ENCODE measurements at places on chromosomes 2 and 18.

DNA sequence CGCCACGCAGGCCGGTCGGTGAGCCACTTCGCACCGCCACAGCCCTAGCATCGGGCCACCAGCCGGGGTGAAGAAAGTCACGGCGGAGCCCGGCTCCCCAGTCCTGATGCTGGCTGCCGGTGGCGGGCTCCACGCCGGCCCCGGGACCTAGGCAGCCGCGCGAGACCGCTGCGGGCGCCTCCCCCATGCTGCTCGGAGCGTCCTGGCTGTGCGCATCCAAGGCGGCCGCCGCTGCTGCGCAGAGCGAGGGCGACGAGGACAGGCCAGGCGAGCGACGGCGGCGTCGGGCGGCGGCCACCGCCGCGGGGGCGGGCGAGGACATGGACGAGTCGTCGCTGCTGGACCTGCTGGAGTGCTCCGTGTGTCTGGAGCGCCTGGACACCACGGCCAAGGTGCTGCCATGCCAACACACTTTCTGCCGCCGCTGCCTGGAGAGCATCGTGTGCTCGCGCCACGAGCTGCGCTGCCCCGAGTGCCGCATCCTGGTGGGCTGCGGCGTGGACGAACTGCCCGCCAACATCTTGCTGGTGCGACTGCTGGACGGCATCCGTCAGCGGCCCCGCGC lies 433 bp downstream of the SH3RF3 start:
- peak; percentile 25 for DNase-seq

DNA sequence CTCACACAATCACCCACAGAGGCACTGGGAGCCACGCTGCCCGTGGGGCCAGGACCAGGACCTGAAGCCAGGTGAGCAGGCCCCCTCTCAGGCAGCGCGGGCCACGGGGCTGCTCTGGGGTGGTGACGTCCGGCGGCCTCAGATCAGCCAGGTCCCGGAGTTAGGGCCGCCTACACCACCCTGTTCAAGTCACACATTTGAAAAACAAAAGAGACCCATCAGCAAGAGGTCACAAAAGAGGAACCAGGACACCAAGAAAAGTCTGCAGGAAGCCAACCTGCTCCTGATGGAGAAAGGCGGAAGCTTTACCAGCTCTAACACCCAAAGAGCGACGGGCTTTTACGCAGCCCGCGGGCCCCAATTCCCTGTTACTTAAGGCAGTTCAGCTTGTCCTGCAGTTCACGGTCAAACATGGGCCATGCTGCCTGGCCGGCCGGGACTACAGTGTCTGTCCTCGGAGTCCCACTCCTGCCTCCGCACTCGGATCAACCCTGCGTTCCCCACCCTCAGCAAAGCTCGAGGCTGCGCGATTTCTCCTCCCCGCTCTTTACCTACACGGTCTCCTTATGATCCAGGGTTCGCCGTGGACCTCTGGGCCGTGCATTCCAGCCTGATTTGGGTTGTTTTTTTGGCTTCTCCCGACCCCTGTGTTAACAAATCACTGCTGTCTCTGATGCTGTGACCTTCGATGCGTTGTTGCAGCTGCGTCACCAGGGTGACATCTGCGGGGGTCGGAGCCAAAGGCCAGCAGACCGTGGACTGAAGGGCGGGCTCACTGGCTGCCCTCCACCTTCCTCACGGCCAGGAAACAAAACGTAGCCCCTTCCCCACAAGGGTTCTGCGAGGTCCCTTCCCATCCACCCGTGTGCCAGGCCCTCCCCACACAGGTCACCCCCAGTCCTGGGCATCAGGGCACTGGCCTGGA lies 31.0 kb downstream of the SNORC start:
- no peak for DNase-seq

DNA sequence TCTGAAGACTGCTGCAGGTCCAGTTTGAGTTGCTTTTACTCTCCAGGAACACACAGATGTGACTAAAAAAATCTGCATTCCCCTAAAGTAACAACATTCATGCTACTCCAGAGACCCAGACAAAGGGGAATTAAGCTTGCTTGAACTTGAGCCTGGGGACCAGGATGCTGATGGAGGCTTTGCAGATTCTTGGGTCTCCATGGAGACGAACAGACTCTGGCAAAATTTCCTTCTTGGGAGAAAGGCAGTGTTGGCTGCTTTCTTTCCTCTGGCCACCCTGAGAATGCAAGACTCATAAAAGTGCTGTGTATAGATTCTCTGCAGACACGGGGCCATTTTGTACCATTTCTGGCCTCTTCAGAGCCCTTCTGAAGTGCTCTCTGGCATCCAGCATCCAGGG lies 112.0 kb downstream of the ACTR3 start:
- DNase-seq: no peak

- no peak for DNase-seq
Observed at GRCh38 chr2:99377879-99378278, 40.7 kb downstream of the EIF5B start.

DNA sequence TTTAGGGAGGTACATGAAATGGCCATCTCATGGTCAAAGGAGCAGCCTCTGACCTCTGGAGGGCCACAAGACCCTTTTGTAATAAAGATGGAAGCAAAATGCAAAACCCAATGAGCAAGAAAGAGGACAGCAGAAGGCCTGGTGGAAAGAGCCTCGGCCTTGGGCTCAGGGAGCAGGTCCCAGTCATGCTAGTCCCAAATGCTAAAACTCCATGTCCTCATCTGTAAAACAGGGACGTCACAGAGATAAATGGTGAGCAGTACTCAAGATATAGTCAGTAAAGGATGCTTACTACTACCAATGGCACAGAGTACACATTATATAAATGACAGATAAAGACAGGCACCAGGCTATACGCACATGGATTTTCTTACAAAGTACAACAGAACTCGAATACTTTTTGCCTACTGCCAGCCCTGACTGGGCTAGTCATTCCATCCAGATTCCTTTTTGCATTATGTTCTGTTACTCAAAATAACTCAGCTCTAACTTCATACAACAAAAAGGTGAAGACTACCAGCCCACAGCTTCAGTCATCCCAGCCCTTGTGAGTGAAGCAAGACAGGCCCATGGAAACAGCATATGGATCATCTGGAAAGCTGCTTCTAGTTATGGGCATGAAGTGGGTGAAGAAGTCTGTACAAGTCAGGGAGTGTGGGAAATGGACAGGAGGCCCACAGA lies 64.9 kb upstream of the TFCP2L1 start:
- DNase-seq: no peak

GRCh38 chr2:216485745-216486144 lies 12.9 kb upstream of the RPL37A start:
- no peak for DNase-seq

- no peak for DNase-seq
Observed at GRCh38 chr18:38019292-38019691, 453.7 kb upstream of the CELF4 start.

- DNase-seq: no peak
Observed at GRCh38 chr2:193895226-193895625, 1700.5 kb upstream of the TMEFF2 start.

GRCh38 chr2:160635488-160635887 lies 141.9 kb upstream of the RBMS1 start:
- DNase-seq: no peak

DNA sequence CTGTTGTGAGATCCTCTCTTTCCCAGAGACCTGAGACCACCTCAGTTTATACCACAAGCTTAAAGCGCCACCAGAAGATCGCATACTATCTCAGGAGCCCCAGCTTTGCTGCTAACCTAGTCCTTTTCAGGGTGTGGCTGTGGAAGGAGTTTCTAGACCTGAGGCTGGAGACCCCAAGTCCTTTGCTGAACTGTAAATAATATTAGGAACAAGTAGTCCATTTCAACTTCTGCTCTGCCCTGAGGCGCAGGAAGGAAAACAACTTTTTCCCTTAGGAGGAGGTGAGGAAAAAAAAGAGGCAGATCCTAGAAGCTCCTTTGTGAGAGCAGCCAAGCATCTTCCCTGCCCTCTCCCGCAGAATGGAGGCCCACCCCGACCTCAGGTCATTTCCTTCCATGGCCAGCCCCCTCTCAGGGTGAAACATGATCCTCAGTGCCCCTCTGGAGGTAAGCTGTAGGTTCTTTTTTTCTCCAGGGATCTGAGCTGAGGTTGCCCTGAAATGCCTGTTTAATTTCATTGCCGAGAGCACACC lies 122.8 kb upstream of the LGALSL start:
- peak; percentile 74 for DNase-seq

DNA sequence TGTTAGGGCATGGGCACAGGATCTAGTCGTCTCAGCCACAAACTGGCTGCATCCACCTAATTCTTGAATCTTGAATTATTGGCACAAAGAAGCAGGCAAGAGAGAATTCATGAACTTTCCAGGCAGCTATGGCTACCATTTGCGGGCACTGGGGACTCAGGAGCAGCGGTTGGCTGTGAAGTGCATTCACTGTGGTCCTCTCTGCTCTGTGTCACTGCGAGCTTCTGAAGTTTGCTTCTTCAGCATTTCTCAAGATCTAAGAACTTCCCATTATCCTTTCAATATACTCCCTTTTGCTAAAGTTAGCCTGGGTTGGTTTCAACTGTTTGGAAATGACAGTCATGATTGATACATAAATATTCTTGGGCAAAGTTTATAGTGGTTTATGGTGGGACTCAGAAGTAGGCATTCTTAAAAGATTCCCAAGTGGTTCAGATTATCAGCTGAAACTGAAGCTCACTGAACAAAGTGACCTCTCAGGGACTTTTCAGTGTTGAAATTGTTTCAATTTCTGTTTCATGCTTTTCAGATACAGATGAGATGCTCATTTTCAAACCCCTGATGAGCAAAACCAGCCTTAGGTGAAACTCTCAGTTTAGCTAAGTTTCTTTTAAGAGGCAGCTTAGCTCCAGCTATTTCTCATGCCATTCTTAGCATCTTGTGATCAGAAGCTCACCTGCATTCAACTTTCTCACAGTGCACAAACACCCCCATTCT lies 1258.3 kb upstream of the GYPC start:
- no peak for DNase-seq

GRCh38 chr2:16628314-16628713 lies 37.3 kb downstream of the CYRIA start:
- no peak for DNase-seq

GRCh38 chr2:133362061-133362476 lies 206.2 kb downstream of the NCKAP5 start:
- no peak for DNase-seq

DNA sequence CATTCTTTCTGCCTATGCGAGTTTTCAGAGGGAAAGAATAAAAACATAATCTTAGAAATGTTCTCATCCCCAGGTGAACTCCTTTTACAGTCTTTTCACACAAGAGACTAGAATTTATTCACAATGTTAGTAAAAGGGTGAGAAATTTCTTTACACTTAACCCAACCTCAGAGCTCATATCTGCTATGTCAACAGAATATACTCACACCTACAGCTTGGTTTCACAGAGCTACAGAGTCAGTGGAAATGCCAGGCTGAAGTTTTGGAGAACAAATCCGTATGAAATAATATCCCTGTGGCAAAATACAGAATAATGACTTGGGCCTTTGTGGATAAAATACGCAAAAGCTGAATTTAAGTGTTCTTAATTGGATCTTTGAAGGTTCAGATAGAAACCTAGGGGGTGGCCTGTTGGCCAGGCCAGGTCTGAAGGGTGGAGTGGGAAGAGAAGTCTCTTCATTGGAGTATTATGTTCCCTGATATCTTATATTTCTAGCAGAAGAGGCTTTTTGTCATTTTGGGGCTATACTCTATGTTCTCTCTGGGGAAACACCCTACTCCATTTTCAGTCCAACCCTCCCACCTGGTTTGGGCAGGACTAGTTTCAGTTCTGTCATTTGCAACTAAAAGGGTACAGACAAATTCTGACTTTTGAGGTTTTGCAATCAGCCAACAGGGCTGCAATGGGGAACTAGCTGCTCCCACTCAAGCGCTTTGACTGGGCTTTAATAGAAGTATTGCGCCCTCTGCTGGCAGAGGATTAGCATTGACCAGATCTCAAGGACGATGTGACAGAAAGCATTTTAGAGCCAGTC lies 25.7 kb downstream of the FBXO48 start:
- peak; percentile 90 for DNase-seq

DNA sequence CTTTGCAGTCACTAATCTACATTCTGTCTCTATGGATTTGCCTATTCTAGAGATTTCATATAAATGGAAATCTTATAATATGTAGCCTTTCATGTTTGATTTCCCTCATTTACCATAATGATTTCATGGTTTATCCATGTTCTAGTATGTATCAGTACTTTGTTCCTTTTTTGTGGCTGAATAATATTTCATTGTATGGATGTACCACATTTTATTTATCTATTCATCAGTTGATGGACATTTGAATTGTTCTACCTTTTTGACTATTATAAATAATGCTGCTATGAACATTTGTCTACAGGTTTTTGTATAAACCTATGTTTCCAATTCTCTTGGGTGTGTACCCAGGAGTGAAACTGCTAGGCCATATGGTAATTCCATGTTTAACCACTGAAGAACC lies 221.1 kb downstream of the ICOS start:
- no peak for DNase-seq

DNA sequence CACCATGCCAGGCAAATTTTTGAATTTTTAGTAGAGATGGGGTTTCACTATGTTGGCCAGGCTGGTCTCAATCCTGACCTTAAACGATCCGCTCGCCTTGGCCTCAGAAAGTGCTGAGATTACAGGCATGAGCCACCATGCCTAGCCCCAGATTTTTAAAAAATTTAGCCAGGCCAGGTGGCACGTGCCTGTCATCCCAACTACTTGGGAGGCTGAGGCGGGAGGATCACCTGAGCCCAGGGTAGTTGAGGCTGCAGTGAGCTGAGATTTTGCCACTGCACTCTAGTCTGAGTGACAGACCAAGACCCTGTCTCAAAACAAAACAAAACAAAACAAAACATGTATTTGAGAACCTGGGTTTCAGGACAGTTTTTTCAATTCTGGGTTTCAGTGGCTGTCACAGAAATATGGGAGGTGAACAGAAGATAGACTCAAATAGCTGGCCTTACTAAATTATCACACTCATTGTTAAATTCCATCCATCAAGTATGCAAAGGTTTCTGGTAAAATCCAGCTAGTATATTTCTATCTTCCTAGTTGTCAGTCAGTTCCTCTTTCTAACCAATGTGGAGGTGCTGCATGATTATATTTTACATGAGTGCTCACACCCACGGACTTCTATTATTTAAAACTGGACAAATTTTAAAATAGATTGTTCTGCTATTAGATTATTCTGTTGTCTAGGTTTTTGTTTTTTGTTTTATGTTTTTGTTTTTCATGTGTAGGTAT lies 5.4 kb downstream of the ALPG start:
- DNase-seq: no peak

- no peak for DNase-seq
Observed at GRCh38 chr2:240532031-240532775, 25.6 kb downstream of the ANKMY1 start.

DNA sequence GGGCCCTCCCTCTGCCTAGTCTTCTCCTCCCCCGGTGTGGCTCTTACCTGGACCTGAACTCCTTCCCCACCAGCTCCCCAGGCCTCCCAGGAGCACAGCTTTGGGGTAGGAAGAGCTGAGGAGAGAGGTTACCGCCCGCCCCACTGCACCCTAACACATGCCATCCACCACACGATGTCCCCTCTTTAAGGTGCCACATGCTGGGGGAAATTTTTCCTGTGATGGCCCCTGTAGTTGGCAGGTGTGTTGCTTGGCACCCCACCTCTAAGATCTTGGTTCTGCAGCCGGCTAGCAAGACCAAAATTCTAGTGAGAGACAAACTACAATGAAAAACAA lies 6.9 kb upstream of the TEX261 start:
- no peak for DNase-seq

GRCh38 chr2:14256890-14257289 lies 375.6 kb upstream of the LRATD1 start:
- no peak for DNase-seq

- DNase-seq: peak; percentile 72
Observed at GRCh38 chr2:70613521-70613920, 59.9 kb upstream of the TGFA start.

- DNase-seq: no peak
Observed at GRCh38 chr2:60423505-60423904, 129.9 kb downstream of the BCL11A start.

All from WERI-Rb-1 (cell line).